ENCODE measurements at places on chromosomes 4 and X.

DNA sequence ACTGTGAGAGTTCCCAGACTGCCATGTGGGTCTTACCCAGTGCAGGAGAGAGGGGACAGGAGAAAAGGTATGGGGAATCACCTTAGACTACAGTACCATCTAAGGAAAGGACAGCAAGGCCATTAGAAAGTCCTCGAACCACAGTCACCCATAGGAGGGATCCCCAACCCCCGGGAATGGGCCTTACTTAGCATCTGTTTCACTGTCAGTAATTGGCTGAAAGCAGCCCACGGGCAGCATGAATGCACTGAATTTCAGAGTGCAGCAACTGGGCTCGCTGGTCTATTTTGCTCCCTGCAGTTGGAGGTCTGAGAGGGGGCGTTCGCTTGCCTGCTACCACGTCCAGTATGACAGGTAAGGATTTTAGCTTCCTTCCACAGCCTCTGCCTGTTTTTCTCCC is 50.4 kb upstream of the KLHL8 start:
- DNase-seq, result no peak

- no peak for DNase-seq
Observed at GRCh38 chr4:25107827-25108516, 52.3 kb downstream of the SEPSECS start.

DNA sequence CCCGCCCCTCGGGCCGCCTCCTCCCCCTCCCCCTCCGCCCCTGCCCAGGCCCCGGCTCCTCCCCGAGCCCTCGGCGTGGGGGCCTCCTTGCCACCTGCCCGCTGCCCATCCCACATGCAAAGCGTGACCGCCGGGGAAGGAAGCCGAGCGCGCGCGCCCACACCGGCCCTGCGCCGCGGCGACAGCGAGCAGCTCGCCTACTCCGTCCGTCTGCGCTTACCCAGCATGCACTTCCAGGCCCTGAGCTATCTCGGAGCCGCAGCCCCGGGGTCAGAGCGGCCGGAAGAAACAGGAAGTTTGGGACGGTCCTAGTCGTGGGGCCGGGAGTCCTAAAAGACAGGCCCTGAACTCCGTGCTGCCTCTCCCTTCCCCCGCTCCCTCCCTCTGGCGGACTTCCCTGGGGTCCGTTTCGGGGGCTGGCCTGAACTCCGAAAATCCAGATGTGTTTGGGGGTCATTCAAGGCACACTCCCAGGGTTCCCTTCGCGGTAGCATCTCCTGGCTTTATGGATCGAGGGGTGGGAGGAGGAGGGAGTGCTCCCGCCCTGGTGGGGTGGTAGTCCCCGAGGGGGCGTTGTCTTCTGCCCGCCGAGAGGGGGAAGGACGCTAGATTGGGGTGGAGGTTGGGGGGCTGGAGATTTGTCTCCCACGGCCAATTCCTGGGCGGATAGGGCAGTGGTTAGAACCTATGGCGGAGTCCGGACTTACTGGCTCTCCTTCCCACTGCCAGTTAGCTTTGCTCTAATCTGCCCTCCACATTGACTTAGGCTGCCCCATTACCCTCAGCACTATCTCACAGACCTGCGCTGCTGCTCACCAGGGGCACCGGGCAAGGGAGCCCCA is 25.0 kb upstream of the BCORL1 start:
- DNase-seq, result peak; percentile 44

GRCh38 chrX:50812995-50813842 is 775 bp downstream of the SHROOM4 start:
- DNase-seq, result peak; percentile 6

DNA sequence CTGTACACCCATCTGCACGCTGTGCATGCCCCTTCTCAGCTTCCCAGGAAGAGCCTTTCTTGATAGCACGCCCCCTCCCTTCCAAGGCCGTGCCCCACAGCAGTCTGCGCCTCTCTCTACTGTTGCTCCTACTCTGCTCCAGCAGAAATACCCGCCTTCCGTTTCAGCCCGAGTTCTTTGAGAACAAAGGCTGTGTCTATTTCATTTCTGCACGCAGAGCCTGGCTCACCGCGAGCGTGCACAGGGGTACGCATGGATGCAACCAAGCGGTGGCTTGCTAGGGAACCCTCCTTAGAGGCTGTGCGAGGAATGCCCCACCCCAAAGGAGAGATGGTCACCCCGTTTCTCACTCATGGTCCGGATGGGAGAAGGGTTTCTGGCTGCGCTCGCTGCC is 485 bp downstream of the AADAT start:
- DNase-seq, result no peak

- no peak for DNase-seq
Observed at GRCh38 chrX:153310901-153311300, 10.7 kb downstream of the PNMA6F start.

DNA sequence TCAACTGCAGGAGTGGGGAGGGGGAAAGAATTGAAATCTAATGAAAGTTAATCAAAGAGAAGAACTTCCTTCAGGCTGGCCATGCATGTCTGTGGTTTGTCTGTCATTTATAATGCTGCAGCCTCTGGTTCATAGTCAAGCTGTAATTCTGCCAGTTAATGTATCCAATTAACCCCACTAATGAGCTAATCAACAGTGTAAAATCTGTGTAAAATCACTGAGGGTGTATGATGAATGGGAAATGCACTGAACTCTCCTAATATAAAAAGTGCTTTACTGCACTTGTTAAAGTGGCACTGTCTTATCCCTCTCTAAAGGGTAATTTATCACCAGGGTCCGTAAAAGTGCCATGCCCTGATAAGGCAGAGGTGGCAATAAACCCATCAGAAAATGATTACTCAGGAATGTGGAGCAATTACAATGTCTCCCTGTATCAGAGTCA is 798.1 kb downstream of the PDHA2 start:
- no peak for DNase-seq

DNA sequence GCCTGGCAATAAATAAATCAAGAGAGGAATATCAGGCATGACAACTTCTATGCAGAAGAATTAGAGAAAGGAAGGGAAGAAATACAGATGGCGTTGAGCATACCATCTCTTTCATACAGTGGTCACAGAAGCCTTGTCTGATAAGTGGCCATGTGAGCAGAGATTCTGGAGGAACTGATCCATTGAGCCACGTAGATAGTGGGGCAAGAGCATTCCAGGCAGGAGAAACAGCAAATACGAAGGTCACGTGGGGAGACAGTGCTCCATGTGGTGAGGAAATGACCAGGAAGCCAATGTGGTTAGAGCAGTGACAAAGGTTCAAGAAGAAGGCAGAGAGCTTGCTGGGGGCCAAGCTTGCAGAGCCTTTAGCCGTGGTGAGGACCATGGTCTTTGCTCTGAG is 226.7 kb upstream of the NOCT start:
- no peak for DNase-seq

GRCh38 chr4:61540944-61541343 is 340.8 kb downstream of the ADGRL3 start:
- DNase-seq, result no peak

GRCh38 chr4:125045311-125045710 is 269.4 kb upstream of the FAT4 start:
- DNase-seq, result no peak

GRCh38 chr4:105186701-105187161 is 40.1 kb downstream of the TET2 start:
- no peak for DNase-seq

- no peak for DNase-seq
Observed at GRCh38 chr4:139207873-139208403, 30.9 kb upstream of the ELF2 start.

DNA sequence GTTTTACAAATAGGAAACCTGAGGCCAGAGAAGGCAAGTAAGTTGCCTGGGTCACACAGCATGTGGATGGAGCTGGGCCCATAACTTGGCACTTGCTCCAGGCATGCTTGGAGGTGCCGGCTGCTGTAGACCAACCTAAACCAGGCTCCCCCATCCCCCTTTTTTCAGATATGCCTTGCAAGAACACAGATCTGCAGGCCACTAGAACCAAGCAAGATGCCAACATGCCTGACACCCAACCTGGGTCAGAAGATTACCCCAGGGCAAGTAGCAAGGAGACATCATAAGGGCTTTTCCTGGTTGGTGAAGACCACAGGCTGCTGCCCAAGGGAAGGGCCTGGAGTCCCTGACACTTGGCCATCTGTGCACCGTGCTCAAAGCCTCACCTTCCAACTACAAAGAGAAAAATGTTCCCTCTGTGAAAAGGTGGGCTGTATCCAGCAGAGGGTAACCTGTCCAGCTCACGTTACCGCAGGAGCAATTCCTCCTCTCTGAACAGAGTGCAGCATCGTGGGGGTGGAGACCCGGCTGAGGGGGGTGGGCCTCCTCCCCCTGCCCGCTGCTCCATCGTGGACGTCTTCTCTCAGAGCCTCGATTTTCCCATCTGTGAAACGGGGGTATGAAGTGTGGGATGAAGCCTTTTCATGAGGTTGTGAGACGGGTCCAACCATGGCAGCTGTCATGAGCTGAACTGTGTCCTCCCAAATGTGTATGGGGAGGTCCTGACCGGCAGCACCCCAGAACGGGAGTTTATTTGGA is 23.0 kb downstream of the HMX1 start:
- DNase-seq, result no peak

- no peak for DNase-seq
Observed at GRCh38 chrX:108735679-108736508, 469 bp downstream of the IRS4 start.

GRCh38 chrX:38982843-38983242 is 181.6 kb downstream of the MID1IP1 start:
- DNase-seq, result no peak

DNA sequence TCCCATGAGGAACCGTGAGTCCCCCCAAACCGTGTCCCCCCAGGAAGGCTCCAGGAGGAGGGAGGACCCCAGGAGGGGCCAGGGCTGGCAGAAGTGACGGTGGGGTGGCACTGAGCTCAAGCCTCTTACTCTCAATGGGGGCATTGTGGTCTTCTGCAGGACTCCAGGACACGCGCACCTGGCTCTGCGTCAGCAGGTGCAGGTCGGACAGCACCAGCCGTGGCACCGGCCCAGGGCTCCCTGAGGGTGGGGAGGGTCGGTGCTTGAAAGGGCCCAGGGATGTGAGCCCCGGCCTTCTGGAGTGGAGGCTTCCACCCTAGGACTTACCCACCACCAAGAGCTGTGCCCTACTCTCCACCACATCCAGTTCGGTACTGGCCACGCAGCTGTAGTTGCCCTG is 18.3 kb downstream of the L1CAM start:
- no peak for DNase-seq

- peak; percentile 48 for DNase-seq
Observed at GRCh38 chrX:1249101-1249887, 19.3 kb upstream of the CSF2RA start.

GRCh38 chr4:118139241-118139640 is 105.0 kb downstream of the NDST3 start:
- no peak for DNase-seq

DNA sequence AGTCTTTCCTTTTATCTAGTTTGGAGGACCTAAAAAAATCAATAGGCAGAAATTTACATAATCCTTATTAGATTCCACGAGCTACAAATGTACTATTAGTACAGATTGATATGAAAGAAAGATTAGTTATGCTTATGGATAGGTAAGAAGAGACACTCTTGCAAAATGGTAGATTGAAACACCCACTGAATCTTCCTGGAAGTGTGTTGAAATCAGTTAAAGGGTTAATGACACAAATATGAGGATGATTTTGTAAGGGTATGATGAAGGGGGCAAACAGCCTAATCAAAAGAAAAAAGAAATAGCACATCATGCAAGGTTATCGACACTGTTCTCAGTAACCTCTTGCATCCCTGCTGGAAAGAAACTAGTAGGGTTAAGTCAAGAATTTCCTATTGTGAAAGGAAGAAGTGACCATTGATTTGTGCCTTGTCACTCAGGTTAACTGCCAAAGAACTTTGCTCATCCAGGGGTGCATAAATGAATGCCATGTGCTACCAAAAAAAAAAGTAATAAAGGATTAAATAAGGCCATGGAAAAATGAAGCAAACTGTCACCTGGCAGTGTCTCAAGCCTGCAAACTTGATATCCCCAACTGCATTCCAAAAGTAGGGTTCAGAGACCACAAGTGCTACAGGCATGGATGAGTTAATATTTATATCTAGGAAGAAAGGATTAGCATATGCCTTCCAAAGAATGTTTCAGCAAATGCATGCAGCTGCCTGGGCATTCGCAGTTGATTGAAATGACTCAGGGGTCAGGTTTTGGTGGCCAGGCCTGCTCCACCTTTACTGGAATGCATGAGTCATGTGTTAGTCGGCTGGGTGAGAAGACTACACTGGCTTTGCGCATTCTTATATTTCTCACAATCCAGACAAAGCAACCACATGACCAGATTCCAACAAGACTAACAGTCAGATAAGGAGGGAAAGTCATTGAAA is 78.3 kb upstream of the ATXN3L start:
- DNase-seq, result peak; percentile 8

GRCh38 chr4:8640816-8641215 is 48.3 kb downstream of the CPZ start:
- no peak for DNase-seq

DNA sequence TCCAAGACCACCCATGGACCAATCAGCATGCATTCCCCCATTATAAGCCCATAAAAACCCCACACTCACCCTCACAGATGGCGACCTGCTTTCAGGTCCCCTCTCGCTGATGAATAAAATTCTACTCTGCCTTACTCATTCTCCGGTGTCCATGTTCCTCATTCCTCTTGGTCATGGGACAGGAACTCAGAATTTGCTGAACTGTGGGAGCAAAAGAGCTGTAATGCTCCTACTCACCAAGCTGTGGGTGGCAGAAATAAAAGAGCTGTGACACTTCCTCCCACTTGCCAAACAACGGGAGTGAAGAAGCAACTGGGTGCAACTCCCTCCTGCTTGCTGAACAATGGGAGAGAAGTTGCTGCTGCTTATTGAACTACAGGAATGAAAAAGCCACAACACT is 168.5 kb upstream of the PCDH18 start:
- DNase-seq, result no peak

GRCh38 chr4:122875949-122876348 is 46.4 kb downstream of the NUDT6 start:
- DNase-seq, result no peak

DNA sequence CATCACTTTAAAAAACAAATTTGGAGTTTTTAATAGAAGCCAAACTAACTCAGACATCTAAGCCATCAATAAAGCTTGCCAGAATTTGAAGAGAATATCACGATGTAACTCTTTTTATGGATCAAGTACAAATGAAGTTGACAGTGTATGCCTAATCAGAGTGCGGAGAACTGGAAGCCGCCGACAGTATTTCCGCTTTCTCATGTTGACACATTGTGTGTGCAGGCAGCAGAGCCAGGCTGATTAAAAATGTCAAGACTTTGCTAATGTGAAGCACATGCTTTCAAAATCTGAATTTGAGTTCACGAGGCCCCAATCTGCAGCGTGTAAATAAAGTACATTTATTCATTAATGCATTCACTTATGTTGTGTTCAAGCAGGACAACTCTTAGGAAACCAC is 161.2 kb downstream of the TENM3 start:
- DNase-seq, result no peak

DNA sequence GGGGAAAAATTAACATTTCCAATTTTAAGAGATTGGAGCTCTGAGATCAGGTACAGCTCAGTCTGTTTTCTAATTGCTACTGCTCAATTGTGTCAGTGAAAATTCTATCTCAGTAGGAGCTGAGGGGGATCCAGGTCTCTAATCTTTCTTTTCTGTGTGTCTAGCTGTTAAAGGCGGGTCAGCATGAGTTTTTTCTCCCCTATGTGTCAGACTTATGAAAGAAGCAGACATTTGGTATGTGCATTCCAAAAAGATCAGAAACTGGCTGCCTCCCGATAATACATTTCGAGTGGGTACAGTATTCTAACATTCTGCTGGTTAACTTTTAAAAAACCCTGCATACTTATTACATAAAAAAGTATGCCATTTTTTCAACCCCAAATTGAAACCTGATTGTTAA is 72.4 kb downstream of the PCDH7 start:
- DNase-seq, result no peak

Measured in stimulated activated CD4-positive, alpha-beta T cell treated with anti-CD3 and anti-CD28 coated beads, Interleukin-2, amount 100 ng/mL, for 24 hours (primary cell).